ENCODE measurements at places on chromosomes 3 and 15.

- peak; percentile 75 for DNase-seq
Measured at GRCh38 chr3:57596495-57597126, 533 bp downstream of the ARF4 start.

- DNase-seq, result peak; percentile 18
Measured at GRCh38 chr15:43410572-43411214, 39.8 kb downstream of the TUBGCP4 start.

- DNase-seq, result no peak
Measured at GRCh38 chr3:195768414-195768813, 43.3 kb downstream of the MUC4 start.

DNA sequence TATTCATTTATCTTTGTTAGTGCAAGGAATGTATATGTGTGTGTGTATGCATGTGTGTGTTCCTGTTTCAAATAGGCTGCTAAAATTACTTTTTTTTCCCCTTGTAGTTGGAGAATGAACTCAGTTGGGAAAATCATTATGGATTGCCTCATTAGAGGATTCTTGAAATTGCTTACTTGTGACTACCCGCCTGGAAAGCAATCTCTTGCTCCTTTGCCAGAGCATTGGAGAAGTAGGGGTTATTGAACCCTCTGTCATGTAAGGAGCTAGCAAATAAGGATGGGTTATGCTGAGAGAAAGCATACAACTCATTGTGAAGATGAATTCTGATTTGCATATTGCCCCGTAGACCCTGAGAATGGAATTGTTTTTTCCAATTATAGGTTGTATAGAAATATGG is 474.5 kb downstream of the CADM2 start:
- DNase-seq, result peak; percentile 6

- DNase-seq, result no peak
Measured at GRCh38 chr3:159734681-159735080, 254.0 kb upstream of the IL12A start.

GRCh38 chr3:2851361-2851760 is 258.8 kb downstream of the IL5RA start:
- DNase-seq, result no peak

- DNase-seq, result peak; percentile 65
Measured at GRCh38 chr15:57591237-57591821, 375 bp upstream of the MYZAP start.

GRCh38 chr15:74816624-74817369 is 4.2 kb downstream of the LMAN1L start:
- DNase-seq, result peak; percentile 26

- no peak for DNase-seq
Measured at GRCh38 chr3:39082666-39083313, 24.6 kb downstream of the GORASP1 start.

DNA sequence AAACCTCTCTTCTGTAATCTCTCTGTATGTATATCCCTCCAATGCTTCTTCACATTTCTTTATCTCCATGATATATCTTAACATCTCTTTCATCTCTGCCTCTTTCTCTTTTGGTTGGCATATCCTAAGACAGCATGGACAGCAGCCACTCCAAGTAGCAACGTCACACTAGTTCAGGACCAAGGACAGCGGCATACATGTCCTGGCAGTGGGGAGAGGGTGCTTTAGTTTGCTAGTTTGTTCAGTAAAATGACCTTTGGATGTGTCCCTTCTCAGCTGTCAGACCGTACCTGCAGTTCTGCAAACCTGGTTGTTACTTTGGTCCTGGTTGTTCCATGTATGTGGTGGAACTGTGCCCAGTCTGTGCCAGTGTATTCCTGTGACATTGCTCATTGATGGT is 225.6 kb upstream of the ROPN1 start:
- peak; percentile 85 for DNase-seq

- DNase-seq, result no peak
Measured at GRCh38 chr15:40198355-40199085, 37.7 kb downstream of the BUB1B start.

GRCh38 chr3:134013280-134013679 is 16.4 kb downstream of the SLCO2A1 start:
- no peak for DNase-seq

GRCh38 chr15:52427804-52428203 is 100.9 kb downstream of the MYO5A start:
- DNase-seq, result no peak

DNA sequence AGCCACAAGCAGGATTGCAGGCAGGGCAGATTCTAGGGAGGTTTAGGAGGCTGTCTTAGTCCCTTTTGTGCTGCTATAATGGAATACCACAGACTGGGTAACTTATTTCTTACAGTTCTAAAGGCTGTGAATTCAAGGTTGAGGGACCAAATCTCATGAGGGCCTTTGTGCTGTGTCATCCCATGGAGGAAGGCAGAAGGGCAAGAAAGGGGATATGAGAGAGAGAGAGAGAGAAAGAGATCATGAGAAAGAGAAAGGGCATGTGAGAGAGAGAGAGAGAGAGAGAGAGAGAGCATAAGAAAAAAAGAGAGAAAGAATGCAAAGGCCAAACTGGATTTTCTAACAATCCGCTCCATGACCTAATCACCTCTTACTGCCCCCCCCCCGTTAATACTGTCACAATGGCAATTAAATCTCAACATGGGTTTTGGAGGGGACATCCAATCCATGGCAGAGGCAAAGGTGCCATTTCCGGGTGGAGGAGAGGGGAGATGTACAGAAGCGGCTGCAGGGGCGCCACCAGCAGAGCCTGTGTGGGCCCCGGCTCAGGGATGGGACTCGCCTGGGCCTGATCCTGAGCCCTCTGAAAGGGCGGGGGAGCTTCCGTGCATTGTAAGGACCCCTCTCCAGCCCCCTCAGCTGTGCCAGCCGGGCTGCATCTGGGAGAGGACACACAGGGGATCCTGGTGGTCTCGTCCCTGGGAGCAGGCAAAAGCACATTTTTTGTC is 20.5 kb downstream of the MRPS11 start:
- peak; percentile 24 for DNase-seq

DNA sequence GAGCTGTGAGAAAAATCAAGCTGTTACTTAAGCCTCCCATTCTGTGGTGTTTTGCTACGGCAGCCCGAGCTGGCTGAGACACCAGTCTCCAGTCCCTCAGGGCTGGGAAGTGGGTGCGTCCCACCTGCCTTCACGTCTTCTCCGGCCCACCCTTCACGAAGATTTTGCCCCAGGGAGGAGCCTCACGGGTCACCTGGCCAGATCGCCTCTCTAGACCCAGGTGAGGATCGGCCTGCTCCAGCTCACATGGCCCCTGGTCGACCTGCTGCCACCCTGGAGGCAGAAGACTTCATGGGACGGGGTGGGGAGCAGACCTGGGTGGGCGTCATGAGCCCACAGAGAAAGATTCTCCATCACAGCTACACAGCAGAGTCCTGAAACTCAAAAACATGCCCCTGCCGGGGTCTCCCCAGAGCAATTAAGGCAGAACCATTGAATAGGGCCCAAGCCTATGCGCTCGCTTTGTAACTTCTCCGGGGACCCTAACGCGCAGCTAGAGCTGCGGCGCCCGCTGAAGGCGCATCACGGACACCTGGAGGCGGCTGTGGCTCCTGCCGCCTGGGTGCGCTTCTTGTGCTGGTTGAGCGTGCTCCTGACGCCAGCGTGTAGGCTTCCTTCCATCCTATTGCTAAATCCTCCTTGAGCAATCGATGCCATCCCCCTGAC is 92.6 kb upstream of the ALDH1A3 start:
- no peak for DNase-seq

Measured in GM23338 (cell line).